CD4-positive, CD25-positive, alpha-beta regulatory T cell (primary cell): ENCODE measurements at places on chromosomes 12 and 14. TPM values are rescaled to one million over a fixed set of nuclear protein-coding genes. Genes with fewer than 3 reads are reported as not detected.

DNA sequence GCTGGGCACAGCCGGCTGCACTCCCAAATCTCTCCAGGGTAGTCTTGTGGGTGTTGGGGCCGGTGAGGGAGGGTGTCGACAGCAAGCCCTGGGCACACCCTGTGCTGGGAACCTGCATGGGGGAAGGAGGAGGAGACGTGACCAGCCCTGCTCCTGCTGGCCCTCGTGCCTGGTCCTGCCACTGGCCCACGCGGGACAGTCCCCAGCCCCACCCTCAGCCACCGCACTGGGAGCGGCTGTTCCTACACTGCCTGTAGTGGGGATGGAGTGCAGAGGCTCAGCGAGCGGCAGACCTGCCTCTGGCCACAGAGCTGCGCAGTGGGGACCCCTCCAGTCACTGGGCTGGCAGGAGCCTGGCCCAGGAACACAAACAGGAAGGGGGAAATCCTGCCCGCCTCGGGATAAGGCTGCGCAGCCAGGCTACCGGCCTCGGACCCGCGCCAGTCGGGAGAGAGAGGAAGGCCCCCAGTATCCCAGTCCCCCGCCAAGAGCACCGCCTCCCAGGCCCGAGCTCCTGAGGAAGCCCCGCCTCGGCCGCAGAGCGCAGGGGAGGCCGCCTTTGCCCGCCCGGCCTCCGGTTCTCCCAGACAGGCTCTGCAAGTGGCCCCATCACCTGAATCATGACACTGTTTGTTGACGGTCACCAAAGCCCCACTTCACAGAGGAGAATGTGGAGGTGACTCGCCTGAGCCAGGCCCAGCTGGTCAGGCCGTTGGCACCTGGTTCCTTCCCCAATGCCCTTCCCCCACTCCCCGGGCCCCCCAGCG, 10.6 kb downstream of the AHNAK2 start:
- H3K27me3 ChIP-seq = no peaks in the 10 kb centered on the region
- H3K27ac ChIP-seq = no peak overlapping the region
- H3K36me3 ChIP-seq = no peaks in the 10 kb centered on the region
- H3K4me3 ChIP-seq = no peak overlapping the region
- H3K4me1 ChIP-seq = no peaks in the 10 kb centered on the region

Gene GPRC5D
- total RNA-seq = not detected

Gene AICDA
- not detected for total RNA-seq

Gene SOCS4
- total RNA-seq = 28.5 TPM

GRCh38 chr12:97714107-97714563, 251.5 kb downstream of the RMST start:
- H3K4me3 ChIP-seq = no peak overlapping the region
- no peak overlapping the region for H3K27ac ChIP-seq
- H3K4me1 ChIP-seq = no peaks in the 10 kb centered on the region
- no peaks in the 10 kb centered on the region for H3K36me3 ChIP-seq
- H3K27me3 ChIP-seq = no peaks in the 10 kb centered on the region
- DNase-seq = no peak
